ENCODE measurements at places on chromosomes 2 and 18.

- no peak for DNase-seq
Measured at GRCh38 chr2:125386074-125386473, 1269.9 kb upstream of the GYPC start.

DNA sequence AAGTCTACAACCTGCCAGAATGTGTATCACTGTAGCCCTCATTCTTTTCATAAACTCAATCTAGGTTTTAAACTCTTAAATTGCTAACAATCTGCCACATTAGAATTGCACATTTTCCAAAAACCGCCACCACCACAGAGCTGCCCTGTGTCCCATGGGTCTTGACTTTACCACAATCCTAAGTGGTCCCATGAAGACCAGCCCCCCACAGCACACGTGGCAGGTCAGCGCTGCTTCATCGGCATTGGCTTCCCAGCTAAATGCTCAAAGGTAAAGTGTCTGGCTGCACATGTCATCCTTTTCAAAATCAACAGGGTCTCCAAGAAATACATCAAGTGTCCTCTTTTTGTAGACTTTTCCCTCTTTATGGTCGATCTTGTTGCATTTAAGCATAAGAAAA is 2.4 kb downstream of the TBC1D8 start:
- DNase-seq = no peak

DNA sequence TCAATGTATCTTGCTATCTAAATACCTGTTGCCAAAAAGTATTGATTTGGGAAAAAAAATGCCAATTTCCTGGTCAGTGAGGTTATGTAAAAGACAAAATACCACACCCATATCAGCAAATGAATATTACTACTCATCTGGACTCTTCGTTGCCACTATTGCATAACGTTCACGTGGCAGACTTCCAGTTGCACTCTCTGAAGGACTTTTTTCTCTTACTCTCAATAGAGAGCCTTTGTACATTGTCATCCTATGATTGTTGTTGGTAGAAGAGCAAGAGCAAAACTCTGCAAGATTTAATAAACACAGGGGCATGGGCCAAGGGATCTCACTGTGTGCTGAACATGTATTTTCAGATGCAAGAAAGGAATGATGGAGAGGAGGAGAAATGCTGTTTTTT is 689.8 kb downstream of the MBD2 start:
- no peak for DNase-seq

DNA sequence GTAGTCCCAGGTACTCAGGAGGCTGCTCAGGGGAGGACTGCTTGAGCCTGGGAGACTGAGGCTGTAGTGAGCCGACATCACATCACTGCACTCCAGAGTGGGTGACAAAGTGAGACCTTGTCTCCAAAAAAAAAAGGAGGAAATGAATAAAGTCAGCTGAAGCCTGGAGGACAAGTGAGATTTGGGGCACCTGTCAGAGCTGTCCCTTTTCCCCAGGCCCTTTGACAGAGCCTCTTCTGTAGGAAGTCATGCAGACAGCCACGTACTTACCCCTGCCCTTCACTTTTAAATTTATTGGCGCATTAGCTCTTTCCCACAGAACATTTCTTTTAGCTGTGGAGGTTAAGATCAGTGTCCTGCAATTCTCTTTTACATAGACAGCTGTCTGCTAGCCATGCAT is 151.0 kb upstream of the DNMT3A start:
- DNase-seq = no peak

DNA sequence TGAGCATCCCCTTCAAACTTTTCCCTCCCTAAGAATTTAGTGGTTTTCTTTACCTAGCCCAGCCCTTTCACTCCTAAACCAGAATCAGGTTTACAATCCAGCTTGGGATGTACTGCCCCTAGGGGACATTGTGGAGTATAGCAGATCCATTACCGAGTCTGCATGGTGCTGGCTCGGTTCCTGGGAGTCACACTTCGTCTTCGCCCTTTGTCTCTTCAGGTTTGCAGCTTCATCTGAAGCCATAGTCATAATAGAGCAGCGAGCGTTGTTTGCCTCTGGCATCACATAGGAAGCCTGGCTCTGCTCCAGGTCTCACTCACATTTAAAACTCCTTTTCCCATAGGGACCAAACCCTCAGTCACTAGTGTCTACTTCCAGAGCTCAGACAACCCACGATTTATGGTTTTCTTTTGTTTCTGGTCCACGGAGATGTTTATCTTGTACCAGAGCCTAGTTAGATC is 16.8 kb upstream of the LYPD6 start:
- peak; percentile 93 for DNase-seq

DNA sequence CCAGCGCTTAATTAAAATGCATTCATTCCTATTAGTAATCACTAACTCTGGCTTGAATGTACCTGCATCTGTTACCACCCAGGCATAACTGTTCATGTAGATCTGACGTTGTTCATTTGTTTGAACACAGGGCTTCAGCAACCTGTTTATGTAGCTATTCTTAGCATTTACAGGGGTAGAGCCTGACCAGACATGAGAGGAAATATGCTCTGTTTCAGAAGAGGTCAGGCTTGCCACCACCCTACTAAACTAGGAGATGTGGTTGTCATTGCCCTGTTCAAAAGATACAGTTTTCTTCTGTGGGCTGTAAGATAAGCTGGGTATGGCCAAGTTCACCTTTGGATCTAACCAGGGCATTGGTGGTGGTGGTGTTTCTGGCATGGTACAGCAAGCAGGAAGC is 8.8 kb downstream of the MGAT5 start:
- DNase-seq = no peak

DNA sequence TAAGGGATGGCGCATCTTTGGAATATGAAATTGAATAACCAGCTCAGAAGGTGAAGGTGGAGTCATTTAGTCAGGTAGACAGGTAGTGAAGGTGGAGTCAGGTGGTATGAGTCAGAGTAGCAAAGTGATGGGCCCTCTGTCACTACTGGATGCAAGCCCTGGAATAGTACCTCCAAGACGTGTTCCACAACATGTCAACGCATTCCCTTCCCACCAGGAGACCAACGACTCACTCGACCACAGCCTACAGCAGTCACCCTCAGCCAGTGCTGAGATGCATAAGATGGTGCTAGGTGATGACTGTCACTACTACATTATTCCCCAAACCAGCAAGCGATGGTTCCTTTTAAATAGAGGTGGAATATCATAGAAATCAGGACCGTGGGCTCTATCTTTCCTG is 6.8 kb downstream of the CPLX4 start:
- DNase-seq = no peak

Data from NCI-H1092 (cell line).